ENCODE measurements at places on chromosomes 12 and 14. TPM values are rescaled to one million over a fixed set of nuclear protein-coding genes. Genes with fewer than 3 reads are reported as not detected.
A peak's percentile ranks its signal among the peaks of the same experiment; 100 is the strongest.

Gene ITGA7
- 42.7 TPM for polyA plus RNA-seq

Gene REM2
- 0.06 TPM for polyA plus RNA-seq

Gene P2RX2
- not detected for polyA plus RNA-seq

Gene EIF2S3B
- 0.42 TPM for polyA plus RNA-seq

Gene LTB4R
- polyA plus RNA-seq: 0.49 TPM

Gene NIN
- polyA plus RNA-seq: 28.5 TPM

Gene SYCP3
- not detected for polyA plus RNA-seq

Gene C14orf93
- polyA plus RNA-seq: 4.8 TPM

Gene TMEM119
- 154 TPM for polyA plus RNA-seq

Gene DACT1
- polyA plus RNA-seq: 8.8 TPM

Gene TGFB3
- polyA plus RNA-seq: 7.8 TPM

DNA sequence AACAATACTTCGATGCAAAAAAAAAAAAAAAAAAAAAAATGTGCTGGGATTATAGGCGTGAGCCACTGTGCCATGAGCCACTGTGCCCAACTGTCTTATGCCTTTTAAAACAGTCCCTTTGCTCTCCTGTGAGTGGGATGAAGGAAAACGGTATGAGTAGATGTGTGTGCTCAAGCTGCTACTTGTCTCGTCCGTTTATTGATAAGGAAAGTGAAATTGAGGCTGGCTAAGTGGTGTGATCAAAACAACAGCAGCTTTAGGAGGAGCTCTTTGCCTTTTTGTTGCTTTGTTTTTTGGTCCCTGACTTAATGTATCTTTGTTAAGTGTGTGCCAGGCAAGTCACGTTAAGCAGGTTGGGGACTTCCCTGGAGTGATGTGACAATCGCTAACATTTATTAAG is 275.9 kb downstream of the TMEM132C start:
- DNase-seq: no peak

DNA sequence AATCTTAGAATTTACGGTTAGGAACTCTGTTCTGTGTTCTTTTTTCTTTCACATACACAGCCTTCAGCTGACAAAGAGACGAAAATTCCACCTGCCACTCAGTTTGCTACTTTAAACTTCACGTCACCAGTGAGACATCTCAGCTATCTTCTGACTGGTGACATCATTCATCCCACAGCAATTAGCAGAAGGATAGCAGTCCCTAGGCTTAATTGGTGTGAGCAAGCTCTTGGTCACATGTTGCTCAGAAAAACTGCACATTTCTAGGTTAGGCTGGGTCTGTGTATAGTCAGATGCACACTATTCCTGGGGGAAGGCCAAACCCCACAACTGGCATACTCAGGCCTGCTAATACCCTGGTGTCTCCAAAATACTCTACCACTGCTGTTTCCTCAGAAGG is 23.9 kb downstream of the SLC7A7 start:
- peak; percentile 84 for DNase-seq

DNA sequence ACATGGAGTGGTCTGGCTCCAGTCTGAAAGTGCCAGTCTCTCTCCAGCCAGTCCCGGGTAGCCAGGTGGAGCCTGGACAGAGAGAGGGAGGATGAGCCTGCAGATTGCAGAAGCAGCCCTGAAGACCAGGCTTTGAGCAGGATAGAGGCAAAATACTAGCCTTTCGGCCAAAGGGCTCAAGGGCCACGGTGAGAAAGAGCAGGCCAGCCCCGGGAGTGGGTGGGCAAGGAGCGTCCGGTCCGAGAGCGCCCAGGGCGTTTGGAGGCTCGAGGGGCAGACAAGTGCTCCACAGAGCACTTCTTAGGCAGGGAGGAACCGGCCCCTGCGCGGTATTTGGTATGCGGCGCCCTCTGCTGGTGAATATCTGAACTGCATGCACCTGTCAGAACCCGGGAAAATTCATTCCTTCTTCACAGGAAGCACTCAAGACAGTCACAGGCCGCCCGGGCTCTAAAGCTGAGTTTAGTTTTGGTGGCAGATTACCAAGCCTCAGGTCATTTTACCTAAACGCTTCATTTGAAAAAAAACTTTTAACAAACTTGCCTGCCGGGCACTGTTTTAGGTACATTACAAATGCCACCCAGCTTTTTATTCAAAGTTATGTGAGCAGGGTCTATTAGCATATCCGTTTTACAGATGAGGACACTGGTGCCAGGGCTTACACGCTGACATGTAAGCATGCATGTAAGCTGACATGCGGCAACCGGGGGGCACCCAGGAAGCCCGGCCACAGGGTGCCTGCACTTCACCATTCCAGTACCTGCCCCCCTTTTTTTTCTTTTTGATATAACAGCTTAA is 21.0 kb upstream of the PSMC1 start:
- peak; percentile 51 for DNase-seq

- DNase-seq: no peak
These were observed 1.1 kb downstream of the BEGAIN start for GRCh38 chr14:100586153-100586402.

DNA sequence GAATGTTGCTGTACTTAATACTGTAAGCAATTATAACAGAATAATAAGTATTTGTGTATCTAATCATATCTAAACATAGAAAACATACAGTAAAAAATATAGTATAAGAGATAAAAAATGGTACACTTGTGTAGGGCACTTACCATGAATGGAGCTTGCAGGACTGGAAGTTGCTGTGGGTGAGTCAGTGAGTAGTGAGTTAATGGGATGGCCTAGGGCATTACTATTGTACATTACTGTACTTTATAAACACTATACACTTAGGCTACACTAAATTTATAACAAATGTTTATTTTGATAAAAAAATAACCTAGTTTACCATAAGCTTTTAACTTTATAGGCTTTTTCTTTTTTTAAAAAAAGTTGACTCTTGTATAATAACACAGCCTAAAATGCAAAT is 1071.2 kb upstream of the SEL1L start:
- DNase-seq: no peak

GRCh38 chr14:32991691-32992090 is 53.0 kb downstream of the NPAS3 start:
- no peak for DNase-seq

DNA sequence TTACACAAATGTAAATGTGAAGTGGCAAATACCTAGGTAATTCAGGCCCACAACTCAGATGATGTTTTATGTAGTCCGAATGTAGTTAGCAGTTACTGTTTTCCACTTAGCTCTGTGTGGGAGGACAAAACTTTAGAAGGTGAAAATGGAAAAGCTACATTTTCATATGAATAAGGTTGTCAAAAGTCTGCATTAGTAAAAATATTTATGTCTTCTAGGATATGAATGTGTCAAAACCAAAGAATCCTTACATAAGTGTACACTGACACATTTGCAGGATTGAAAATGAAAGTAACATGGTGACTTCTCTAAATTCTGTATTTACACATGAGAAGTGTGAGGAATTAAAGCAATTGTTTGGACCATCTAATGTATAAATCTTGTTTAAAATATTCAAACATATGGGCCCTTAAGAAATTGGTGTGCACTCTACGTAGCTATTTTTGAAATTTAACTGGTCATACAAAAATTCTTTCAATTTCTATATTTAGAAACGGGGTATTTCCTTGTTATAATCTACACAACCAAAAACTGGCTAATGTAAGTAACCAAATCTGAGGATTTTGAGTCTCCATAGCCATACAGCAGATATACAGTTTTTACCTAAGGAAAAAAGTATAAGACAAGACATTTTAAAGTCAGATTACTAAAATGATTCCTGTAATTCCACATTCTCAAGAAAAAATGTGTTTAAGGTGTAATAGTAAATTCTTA is 5.4 kb downstream of the CDKN1B start:
- DNase-seq: peak; percentile 64

DNA sequence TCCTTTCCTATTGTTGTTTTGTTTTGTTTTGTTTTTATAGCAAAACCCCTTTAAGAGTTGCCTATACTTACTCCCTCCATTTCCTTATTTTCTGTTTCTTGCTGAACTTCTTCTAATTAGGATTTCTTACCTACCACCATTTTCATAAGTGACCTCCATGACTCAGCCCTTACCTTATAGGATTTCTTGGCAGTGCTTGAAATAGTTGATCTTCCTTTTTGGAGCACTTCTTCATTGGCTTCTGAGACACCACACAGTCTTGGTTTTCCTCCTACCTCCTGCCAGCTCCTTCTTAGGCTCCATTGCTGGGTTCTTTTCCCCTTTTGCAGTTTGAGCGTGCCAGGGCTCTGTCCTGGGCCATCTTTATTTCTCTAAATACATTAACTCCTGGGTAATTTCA is 23.4 kb upstream of the EID3 start:
- no peak for DNase-seq

DNA sequence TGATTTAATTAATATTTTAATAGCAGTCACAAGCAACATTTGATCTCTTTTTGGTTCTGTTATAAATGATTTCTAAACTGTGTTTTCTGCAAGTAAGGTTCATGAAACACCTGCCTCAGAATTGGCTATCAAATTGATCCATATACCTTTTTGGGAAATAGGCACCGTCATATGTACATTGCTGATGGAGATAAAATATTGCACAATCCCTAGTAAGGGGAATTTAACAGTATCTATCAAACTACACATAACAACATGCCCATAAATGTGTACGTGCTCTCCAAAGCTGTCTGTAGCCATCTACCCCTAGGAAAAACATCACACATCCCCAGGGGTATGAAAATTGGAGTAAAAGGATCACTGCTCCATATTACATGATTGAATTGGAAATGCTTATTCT is 167.3 kb upstream of the CPNE8 start:
- no peak for DNase-seq

DNA sequence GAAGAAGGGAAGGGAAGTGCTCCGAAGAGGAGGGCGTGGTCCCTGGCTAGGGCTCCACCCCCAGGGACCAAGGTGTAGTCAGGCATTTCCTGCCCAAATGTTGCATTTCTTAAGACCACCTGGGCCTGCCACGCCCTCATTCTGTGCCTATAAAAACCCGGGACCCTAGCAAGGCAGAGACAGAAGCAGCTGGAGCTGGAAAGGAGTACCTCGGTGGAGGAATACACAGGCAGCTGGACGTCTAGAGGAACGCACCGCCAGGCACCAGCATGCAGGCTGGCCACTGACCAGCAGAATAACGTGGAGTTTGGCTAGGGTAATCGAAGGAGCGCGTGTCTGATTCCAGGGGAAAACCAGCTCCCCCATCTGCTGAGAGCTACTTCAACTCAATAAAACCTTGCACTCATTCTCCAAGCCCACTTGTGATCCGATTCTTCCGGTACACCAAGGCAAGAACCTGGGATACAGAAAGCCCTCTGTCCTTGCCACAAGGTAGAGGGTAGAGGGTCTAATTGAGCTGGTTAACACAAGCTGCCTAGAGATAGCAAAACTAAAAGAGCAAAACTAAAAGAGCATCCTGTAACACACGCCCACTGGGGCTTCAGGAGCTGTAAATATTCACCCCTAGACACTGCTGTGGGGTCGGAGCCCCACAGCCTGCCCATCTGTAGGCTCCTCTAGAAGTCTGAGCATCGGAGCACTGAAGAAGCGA is 21.0 kb downstream of the CFL2 start:
- DNase-seq: no peak

DNA sequence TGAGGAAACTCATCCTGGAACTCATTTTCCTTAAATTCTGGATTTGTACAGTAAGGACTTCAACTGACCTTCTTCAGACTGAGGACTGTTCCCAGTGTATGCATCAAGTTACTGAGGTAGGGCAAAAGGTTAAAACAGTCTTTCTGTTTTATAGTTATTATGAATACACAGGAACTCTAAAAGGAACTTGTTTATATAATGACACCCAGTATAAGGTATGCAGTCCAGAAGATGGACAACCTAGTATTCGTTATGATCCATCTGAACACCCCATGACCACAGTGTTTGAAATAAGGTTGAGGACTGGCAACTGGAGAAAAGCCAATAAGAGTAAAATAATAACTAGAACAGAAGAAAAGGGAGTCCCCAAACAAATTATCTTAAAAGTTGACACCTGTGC is 779.9 kb upstream of the TMEM132C start:
- peak; percentile 62 for DNase-seq

GRCh38 chr14:36747411-36748184 is 85.9 kb downstream of the PAX9 start:
- DNase-seq: no peak

- peak; percentile 34 for DNase-seq
These were observed 52.3 kb upstream of the TMEM263 start for GRCh38 chr12:106903241-106903945.

GRCh38 chr12:69266036-69266635 is 26.8 kb downstream of the CPSF6 start:
- DNase-seq: peak; percentile 72

- DNase-seq: no peak
These were observed 30.4 kb upstream of the VWF start for GRCh38 chr12:6154730-6155459.

DNA sequence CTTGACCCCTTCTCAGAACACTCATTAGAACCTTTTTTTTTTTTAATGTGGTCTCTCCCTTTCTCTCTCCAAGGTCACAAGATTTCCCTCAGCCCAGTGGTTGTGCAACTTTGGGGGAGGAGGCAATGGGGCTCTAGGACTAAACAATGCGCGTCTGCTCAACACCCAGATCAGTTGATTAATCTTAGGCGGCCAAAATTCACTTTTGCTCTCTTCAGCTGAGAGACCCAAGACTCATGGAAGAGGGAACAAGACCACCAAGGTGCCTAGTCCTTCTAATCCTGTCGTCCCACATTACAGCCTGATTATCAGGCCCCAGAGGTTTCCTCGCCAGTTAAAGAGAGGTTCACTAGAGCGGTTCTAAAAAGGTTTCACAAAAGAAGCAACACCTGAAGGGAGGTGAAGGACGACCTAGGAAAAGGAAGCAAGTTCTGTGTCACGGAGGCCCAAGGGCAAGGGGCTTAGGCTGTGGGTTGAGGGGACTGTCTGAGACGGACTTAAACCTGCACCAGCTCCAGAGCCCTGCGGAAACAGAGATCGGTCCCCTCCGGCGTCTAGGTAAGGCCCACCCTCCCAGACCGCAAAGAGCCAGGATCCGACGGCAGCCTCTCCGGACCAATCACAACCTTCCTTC is 824 bp upstream of the TARBP2 start:
- peak; percentile 56 for DNase-seq

GRCh38 chr12:125540580-125541204 is 475.5 kb downstream of the AACS start:
- no peak for DNase-seq

GRCh38 chr12:12718853-12719252 is 1.7 kb downstream of the CDKN1B start:
- DNase-seq: peak; percentile 54

GRCh38 chr14:36507847-36508417 is 12.1 kb downstream of the NKX2-1 start:
- DNase-seq: no peak

GRCh38 chr12:26712892-26713291 is 120.1 kb downstream of the ITPR2 start:
- no peak for DNase-seq

GRCh38 chr12:52121824-52122539 is 42.5 kb downstream of the SMIM41 start:
- DNase-seq: peak; percentile 26

- DNase-seq: peak; percentile 65
These were observed 60.7 kb downstream of the PLEKHG3 start for GRCh38 chr14:64764641-64765520.

GRCh38 chr14:31208546-31209424 is 1.2 kb upstream of the HECTD1 start:
- DNase-seq: no peak

DNA sequence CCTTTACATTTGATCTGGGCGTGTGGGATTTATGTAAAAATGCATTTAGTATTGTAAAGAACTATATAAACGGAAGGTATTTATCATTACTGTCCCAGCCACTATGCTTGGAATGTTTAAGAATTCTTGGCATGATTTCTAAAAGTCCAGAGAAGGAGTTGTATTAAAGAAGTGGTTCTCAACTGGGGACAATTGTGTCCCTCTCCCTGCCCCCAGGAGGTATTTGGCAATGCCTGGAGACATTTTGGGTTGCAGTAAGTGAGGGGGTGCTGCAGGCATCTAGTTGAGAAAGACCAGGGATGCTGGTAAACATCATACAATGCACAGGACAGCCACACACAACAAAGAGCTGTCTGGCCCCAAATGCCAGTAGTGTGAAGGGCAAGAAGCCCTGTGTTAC is 7.2 kb downstream of the SLC38A1 start:
- no peak for DNase-seq
